Motor neuron (in vitro differentiated cells): ENCODE measurements at places on chromosomes 5 and 9. TPM values are rescaled to one million over a fixed set of nuclear protein-coding genes. Genes with fewer than 3 reads are reported as not detected.

The PRUNE2 gene
- 3.4 and 4.5 TPM in 2 replicates for total RNA-seq

The IFNA2 gene
- not detected in 2 replicates for total RNA-seq

The AQP7 gene
- 0.50 and 0.73 TPM in 2 replicates for total RNA-seq

The PPP3R2 gene
- 1.5 TPM in 2 replicates for total RNA-seq

The FAM221B gene
- total RNA-seq = 0.20 and 0.27 TPM in 2 replicates
